ENCODE measurements at places on chromosomes 11 and 22.

- DNase-seq: no peak
These were observed 10.2 kb downstream of the C11orf96 start for GRCh38 chr11:43952401-43953342.

GRCh38 chr22:50268655-50269113 is 1.5 kb downstream of the MAPK11 start:
- DNase-seq: no peak

GRCh38 chr11:65433657-65434056 is 11.1 kb downstream of the NEAT1 start:
- no peak for DNase-seq

DNA sequence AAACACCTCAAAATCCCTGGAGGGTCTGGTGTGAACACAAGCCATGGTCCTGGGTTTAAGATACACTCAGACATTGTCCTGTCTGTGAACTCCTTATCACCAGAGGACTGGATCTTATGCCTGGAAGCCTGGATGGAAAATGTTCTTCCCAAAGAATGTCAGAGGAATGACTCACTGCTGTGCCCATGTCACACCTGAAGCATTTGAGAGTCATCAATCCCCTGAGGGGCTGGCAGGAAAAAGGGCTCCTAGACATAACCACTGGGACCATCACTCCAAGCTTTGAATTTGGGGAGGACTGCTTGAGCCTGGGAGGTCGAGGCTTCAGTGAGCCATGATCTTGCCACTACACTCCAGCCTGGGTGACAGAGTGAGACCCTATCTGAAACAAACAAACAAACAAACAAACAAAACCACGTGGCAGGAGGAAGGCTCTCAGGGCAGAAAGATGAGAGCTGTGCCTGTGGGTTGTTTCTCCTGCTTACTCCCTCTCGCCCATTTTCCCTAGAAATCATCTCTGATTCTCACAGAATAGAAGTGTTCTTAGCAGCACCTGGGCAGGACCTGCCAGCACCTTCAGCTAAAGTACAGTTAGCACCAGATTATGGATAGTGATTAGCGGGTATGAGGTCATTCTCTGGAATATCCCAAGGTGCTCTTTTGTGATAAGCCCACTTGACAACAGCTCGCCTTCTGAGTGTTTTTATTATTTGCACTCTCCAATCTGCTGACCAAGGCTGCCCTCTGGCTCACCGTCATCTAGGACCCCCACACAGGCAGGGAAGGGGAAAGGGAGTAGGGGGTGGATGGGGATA is 11.9 kb upstream of the PRG2 start:
- DNase-seq: no peak

GRCh38 chr22:19843857-19844376 is 10.8 kb downstream of the GNB1L start:
- DNase-seq: no peak

GRCh38 chr11:199782-200181 is 6.9 kb downstream of the SCGB1C1 start:
- DNase-seq: no peak

GRCh38 chr22:26586556-26587325 is 3.2 kb downstream of the TPST2 start:
- DNase-seq: no peak

- DNase-seq: no peak
These were observed 39.6 kb downstream of the BTBD10 start for GRCh38 chr11:13423372-13423771.

DNA sequence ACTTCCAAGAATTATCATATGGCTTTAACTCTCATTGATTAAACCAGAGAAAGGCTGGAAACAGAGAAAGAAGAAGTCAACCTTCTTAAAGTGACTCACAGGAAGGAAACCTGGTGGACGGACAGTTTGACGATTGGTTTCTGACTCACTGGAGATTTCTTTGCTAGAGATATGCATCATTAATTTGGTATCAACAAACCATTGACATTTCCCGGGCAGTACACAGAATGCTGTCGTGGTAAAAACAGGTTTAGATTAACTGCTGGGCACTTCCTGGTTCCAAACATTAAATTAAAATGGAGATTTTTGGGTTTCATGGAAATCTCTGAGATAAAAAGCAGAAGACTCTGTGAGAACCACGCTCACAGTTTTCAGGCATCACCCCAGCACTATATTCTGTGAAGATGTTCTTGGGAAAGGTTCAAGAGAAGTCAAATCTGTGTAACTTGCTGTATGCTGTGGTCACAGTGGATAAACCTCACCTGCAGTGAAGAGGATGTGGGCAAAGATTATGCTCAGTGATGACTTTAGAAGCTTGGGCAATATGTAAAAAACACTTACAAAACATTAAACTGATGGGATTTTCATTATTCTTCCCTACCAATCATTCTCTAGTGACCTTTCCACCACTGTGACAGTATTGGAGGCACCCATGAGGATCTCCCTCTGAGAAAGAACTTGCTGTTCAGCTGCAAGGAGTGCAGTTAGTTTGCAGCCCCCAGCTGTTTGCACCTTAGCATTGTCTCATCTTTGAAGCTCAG is 61.1 kb upstream of the CD44 start:
- peak; percentile 38 for DNase-seq

GRCh38 chr11:2911785-2912391 is 17.3 kb downstream of the PHLDA2 start:
- DNase-seq: no peak

GRCh38 chr11:83299681-83300080 is 13.5 kb upstream of the CCDC90B start:
- no peak for DNase-seq

GRCh38 chr11:35005141-35005780 is 88.8 kb downstream of the PDHX start:
- DNase-seq: no peak

DNA sequence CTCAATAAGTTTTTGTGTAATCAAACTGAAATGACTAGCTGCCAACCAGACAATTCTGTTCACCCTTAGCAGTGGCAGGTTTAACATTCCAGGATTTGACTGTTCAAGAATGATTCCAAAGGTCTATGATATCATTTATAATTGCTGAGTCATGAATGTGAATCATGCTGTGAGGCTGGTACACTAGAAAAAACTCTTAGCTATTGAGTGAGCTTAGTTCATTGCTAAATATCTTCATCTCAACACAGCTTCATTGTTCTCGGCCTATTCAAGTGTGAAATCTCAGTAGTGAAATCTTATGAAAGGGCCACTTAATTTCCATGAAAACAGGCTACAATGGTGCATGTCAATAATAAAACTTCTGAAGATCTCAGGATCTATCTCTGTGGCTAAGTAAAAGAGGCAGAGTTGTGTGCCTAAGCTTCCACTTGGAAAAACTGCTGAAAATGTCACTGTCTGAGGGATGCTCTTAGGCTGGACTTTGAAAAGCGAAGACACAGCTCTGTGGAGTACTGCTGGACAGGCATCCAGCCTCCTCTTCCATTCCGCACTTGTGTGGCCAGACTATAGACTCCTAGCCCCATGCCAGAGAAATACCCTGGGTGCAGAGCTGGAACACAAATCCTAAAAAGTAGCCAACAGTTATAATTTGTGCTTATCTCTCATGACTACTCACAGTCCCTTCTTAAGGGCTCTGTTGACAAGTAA is 12.8 kb downstream of the AQP11 start:
- DNase-seq: no peak

Data from T-cell (primary cell).